ENCODE measurements at places on chromosomes 2 and 18.

- no peak for DNase-seq
Observed at GRCh38 chr2:13550285-13551231, 833.8 kb downstream of the TRIB2 start.

- no peak for DNase-seq
Observed at GRCh38 chr2:174759381-174760065, 4.7 kb downstream of the CHRNA1 start.

DNA sequence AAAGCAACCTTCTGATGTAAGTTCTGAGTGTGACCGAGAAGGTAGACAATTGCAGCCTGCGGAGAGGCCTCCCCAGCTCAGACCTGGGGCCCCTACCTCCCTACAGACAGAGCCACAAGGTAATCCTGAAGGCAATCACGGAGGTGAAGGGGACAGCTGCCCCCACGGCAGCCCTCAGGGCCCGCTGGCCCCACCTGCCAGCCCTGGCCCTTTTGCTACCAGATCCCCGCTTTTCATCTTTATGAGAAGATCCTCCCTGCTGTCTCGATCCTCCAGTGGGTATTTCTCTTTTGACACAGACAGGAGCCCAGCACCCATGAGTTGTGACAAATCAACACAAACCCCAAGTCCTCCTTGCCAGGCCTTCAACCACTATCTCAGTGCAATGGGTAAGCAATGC is 3.0 kb downstream of the BCL2L11 start:
- DNase-seq: no peak

DNA sequence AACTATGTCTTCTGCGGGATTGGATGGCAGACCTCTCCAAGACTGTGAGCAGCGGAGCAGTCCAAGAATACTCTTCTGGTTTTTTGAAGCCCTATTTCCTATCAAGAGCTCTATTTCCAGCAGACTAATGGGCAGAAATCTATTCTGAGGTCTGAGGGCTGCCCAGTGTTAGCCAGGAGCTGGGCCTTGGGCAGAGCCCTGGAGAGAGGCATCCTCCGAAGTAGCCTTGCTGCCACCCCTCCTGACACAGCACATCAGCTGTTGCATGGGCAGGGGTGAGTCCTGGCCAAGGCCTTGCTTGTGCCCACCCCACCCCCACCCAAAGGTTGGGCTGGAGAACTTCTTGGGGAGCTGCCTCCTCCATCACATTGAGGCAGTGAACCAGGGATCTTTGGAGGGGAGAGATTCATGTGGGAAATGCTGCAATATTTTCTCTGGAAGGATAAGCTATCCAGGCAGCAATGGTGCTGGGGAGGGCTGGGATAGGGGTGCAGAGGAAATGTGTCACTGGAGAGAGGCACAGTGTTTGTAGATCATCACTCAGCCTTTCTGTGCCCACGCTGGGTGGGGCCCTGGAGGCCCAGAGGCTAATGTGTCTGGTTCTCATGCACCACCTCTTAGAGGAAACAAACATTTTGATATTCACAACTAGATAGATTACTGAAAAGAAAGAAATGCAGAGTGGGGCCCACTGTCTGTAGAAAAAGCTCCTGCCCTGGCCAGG is 104.7 kb downstream of the VSNL1 start:
- DNase-seq: no peak

GRCh38 chr2:80299661-80300060 is 4.9 kb downstream of the LRRTM1 start:
- no peak for DNase-seq

GRCh38 chr18:47981320-47981719 is 50.9 kb upstream of the SMAD2 start:
- no peak for DNase-seq

GRCh38 chr2:236943841-236944513 is 141.7 kb upstream of the COPS8 start:
- DNase-seq: no peak

- no peak for DNase-seq
Observed at GRCh38 chr2:204706939-204707338, 161.7 kb downstream of the PARD3B start.

DNA sequence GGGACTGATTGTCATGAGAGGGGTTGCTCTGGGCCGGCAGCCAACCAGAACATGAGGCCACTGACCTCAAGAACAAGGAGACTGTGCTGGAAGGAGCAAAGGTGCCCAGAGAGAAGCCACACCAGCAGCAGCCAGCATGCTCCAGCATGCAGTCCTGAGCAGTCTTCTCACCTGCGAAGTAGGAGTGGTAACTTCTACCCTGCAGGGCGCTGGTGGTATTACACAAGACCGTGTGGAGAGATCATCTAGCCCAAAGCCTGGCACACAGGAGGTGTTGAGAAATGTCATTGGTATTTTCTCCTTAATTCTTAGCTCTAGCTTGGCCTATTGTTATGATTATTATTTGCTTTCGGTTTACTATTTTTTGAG is 132.7 kb downstream of the TSN start:
- no peak for DNase-seq

DNA sequence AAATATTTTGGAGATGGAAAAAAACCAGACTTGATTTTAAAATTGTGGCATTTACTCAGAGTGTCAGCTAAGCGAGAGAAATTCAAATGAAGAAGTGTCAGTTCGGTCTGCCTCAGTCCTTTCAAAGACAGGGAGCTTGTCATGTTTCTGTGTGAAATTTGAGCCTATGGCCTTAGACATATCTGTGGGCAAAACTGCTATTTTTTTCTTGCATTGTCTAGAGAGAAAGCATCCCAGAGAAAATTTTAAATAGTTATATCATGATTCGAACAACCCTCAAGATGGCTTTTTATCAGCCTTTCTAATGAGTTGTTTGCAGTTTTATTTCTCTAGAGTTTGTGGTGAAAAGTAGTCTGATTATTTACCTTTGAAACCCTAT is 50.2 kb upstream of the KCNE4 start:
- DNase-seq: no peak

All from omental fat pad (tissue), 4 donors.